Esophagus muscularis mucosa (tissue), 4 donors: ENCODE measurements at places on chromosomes 5 and 9. TPM values are rescaled to one million over a fixed set of nuclear protein-coding genes. Genes with fewer than 3 reads are reported as not detected.

GRCh38 chr5:55324815-55325418, 17.1 kb downstream of the MTREX start:
- no peak overlapping the region for H3K4me3 ChIP-seq
- H3K27ac ChIP-seq = no peak overlapping the region
- DNase-seq = no peak

GRCh38 chr5:78280261-78280660, 14.2 kb downstream of the AP3B1 start:
- H3K4me3 ChIP-seq = no peak overlapping the region
- no peak overlapping the region for H3K27ac ChIP-seq
- no peak for DNase-seq

Gene PSD2
- total RNA-seq = 0.17 TPM

DNA sequence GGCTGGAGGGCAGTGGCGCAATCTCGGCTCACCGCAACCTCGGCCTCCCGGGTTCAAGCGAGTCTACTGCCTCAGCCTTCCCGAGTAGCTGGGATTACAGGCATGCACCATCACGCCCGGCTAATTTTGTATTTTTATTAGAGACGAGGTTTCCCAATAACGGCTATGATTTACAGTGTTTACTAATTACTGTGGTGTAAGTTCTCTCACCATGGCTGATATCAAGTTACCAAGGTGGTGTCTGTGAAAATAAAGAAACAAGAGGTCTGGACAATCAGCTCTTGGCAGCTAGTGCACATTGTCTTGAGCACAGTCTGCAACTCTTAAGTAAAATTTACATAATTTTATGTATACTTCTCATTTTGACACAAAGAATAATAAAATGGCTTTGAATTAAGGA, 385.5 kb upstream of the COX7C start:
- no peaks in the 10 kb centered on the region for H3K4me1 ChIP-seq
- no peak for DNase-seq
- H3K4me3 ChIP-seq = no peak overlapping the region
- H3K27me3 ChIP-seq = no peaks in the 10 kb centered on the region
- no peak overlapping the region for H3K27ac ChIP-seq

Gene PCDHB9
- total RNA-seq = 2.4 TPM

Gene TMOD1
- total RNA-seq = 72.1 TPM

Gene SLC27A6
- total RNA-seq = 77.1 TPM
